ENCODE measurements at places on chromosomes 5 and 9.

DNA sequence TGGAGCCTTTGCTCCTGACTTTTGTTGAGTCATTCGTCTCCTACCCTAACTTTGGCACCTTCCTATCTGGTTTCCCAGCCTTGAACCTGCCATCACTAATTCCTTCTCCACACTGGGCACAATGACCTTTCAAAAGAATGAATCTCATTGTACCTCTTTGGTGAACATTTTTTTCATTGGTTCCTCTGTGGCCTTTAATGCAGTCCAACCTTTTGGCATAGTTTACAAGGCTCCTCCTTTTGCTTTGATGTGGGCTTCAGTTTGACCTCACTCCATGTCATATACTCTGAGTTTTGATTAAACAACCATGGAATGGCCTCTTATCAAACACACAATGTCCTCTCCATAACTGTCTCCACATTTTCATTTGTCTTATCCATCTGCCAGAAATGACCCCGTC lies 14.5 kb upstream of the ROPN1L start:
- DNase-seq = no peak

DNA sequence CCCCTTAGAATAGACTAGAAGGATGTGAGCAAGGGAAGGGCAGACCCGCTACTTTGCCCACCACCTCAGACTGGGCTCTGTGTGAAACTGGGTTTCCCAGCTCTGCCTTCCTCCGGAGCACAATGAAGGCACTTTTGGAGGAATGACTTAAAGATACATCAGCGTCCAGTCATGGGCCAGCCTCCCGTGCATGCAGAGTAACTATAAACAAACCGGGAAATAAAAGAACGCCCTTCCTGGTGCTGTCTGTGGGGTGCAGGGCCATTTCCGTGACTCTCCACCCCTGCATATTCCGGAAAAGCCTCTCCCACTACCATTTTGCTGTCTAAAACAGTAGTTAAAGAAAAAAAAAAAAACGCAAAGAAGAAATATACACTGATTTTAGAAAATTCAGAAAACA lies 165.9 kb upstream of the IRX4 start:
- DNase-seq = no peak

- no peak for DNase-seq
These were observed 13.5 kb downstream of the B4GALT1 start for GRCh38 chr9:33153666-33154065.

- no peak for DNase-seq
These were observed 12.6 kb downstream of the PDE6A start for GRCh38 chr5:149931992-149932436.

GRCh38 chr5:72426019-72426418 lies 81.2 kb downstream of the ZNF366 start:
- no peak for DNase-seq

GRCh38 chr5:6783787-6784186 lies 70.6 kb downstream of the TENT4A start:
- no peak for DNase-seq

DNA sequence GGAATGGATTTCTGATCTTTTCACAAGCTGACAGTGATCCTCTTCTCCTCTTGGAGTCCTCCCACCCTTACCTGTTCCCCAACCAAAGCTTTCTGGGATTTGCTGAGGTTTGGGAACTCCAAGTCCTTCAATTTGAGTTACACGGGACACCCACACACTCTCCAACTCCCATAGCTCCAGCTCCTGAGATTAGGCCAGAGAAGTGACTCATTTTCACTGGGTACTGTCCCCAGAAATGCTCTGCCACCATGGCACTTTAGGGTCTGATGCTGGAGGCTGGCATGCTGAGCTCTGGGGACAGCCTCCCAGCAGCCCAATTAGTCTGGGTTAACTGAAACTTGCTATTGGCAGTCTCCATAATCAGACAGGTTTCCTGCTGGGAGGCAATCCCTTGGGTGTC lies 14.0 kb upstream of the HRCT1 start:
- DNase-seq = no peak

DNA sequence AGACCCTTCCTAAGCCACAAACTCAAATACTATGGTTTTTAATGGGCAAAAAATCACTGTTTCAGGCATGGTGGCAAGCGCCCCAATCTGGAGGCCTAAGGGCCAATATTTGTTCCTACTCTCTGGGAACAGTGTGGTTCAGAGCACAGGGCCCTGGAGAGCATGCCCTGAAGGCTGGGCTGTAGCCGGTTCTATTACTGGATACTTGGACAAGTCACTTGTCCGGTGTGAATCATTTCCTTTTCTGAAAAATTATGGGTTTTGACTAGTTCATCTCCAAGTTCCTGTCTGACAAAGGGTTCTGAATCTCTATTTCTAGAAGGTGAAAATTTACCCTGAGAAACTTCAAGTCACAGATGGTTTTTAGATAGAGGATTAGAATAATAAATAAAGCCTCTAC lies 75.0 kb downstream of the OTULIN start:
- no peak for DNase-seq

DNA sequence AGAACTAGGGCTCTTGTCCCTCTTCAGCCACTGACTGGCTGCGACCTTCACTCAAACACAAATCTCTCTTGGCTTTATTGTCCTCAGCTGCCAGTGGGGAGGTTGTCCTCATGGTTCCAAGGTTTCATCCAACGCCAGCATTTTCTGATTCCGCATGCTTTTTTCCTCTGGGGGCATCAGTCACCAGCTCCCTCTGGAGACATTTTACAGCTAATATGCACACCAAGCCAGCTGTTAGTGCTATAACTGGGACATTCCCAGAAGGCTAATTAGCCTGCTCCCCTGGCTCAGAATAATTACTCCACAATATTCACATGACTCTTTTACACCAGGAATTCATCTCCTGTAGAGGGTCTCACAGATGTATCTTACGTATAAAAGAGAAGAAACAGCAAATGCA lies 193.6 kb upstream of the ANKRD55 start:
- DNase-seq = no peak

DNA sequence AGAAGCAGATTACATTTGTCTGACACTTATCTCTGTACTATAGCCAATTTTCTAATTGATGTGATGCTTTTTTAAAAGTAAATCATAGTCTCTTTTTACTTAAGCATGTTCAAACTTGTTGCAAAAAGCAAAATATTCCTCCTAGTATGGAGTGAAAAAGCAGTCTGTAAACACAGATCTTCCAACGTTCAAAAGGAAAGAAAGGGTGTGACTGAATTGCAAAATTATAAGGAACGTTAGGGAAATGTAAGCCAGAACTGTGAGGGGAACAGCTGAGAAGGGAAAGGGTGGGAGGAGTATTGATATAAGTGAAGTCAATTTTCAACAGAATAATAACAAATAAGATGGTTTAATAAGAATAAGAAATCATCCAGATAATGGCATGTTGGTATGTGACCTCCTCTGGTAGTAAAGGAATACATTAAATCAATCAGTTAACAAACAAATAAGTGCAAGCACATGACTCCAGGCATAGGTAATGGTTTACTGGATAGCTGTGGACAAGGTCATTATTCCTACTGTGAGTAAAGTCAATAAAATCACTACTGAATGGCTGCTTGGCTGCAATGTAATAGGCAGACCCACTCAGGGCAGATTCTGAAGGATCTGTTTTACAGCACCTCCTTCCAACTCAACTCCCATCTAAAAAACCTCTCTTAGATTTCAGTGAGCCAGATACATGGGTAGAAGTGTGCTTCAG lies 239.1 kb upstream of the NMUR2 start:
- DNase-seq = no peak

GRCh38 chr5:180521101-180521500 lies 26.9 kb downstream of the CNOT6 start:
- no peak for DNase-seq

DNA sequence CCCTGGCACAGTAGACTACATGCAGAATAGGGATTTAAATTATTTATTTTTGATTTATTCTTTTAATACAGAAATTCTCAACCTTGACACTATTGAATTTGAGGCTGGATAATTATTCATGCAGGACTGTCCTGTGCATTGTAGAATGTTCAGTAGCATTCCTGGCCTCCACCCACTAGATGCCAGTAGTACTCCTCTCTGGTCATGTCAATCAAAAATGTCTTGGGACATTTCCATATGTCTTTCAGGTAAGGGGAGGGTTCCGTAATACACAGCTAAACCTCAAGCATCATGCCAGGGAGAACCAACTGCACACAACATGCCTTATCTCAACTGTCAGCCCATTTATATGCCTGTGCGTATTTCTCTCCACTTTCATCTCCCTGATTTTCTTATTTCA lies 231.8 kb downstream of the BRINP1 start:
- no peak for DNase-seq

- no peak for DNase-seq
These were observed 11.3 kb downstream of the AHRR start for GRCh38 chr5:332843-333242.

GRCh38 chr5:6611334-6612256 lies 21.2 kb downstream of the NSUN2 start:
- DNase-seq = no peak

DNA sequence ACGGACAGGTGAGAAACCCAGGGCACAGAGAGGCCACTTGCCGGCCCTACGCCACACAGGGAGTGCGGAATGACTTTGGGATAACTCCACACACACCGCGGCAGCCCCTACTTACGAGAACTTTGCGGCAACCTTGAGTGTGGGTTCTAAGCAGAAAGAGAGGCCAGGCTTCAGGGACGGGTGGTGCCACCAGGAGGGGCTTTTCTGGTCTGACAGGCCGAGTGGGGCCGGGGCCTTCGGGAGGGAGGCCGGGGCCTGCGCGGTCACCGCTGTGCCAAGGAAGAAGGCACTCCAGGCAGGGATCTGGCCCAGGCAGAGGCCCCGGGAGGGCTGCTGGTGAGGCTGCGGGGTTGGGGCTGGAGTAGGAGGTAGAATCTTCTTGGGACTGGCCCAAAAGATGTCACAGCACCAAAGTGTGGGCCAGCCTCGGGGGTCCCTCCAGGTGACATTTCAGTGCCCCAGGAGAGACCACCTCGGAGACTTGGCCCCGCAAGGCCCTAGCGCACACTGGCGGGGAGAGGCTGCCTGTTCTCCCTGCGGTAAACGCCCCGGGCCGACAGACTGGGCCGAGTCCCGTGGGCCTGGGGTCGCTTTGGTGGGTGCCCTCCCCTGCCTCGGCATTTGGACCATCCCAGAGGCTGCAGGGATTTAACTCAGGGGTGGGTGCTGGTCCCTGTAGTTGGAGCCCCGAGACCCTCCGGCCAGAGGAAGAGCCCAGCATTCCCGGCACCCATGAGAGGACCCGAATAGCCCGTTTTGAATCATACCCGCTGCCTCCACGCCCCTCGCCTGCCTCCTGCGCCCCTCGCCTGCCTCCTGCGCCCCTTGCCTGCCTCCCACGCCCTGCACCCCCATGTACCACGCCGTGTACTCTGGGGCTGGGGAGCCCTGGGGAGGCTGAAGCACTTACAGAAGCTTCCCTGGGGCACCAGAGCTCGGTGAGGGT lies 9.0 kb upstream of the RNU6ATAC start:
- no peak for DNase-seq

DNA sequence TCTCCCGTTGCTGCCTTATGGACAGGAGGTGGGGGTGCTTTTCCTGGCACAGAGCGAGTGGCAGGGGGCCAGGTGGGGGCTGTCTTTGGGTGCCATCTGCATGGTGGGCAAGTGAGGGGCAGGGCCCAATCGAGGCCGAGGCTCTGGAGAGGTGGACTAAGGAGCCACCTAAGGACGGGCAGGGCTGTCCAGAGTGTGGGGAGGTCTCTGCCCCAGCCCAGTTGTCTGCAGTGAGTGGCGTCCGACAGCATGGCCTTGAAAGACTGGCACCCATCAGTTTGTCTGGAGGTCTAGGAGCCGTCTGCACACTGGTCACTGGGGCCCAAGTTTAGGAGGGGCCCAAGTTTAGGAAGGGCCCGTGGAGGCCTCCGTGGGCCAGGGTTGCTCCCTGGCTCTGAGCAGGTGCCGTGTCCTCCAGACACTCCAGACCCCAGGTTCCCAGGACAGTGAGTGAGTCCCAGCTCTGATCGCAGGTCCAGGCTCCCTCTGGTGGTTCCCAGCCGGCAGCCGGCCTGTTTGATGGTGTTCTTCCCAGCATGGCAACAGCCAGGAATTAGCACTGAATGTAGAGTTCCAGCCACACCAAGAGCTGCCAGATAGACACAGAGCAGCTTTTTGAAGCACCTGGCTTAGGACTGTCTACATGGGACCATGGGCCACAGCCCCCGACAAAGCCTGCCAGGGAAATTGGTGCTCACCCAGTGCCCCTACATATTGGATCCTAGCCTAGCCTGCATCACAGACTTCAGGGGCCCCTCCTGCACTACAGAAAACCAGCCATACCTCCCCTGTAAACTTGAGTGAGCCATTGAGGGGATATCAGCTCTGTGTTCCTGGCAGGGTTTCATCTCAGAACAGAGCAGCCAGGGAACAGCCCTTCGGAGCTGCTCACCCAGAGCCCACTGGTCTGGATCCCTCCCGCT lies 120.9 kb downstream of the WNK2 start:
- DNase-seq = peak; percentile 66

GRCh38 chr5:90982576-90982975 lies 400.5 kb downstream of the ARRDC3 start:
- DNase-seq = no peak

GRCh38 chr5:151896031-151896691 lies 28.5 kb downstream of the GLRA1 start:
- no peak for DNase-seq

DNA sequence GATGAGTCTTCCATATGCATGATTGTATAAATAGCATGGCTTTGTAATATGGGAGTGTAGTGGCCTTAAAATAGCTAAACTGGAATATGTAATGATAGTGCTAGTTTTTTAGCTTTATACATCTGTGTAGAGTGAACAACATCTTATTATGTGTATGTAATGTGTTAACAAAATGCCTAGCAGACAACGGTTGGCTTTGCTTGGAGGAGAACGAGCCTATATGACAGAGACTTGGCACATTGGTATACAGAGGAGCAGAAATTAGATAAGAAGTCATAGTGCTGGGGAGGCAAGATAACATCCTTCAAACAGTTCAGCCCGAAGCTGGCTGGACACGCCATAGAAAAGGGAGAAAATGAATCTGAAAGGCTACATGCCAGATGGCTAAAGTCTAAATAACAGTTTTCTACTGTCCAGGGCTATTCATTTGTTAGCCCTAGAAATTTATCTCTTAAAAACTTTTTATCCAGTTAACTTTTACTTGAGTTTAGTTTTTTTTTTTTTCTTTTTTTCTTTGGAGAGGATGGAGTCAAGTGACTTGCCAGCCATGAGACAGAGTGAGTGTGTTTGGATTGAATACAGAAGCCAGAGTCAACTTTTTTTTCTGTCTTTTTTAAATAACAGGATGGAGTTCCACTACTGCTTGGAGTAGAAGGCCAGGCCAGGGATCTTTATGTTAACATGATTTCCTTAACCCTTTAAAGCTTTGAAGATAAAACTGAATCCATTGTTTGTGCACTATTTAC lies 214.4 kb upstream of the ACTBL2 start:
- DNase-seq = no peak

- DNase-seq = no peak
These were observed 87.5 kb downstream of the TTLL11 start for GRCh38 chr9:122005597-122005996.

Measured in neural crest cell (in vitro differentiated cells).